Panc1 (cell line): ENCODE measurements at places on chromosomes 5 and 9. TPM values are rescaled to one million over a fixed set of nuclear protein-coding genes. Genes with fewer than 3 reads are reported as not detected.

DNA sequence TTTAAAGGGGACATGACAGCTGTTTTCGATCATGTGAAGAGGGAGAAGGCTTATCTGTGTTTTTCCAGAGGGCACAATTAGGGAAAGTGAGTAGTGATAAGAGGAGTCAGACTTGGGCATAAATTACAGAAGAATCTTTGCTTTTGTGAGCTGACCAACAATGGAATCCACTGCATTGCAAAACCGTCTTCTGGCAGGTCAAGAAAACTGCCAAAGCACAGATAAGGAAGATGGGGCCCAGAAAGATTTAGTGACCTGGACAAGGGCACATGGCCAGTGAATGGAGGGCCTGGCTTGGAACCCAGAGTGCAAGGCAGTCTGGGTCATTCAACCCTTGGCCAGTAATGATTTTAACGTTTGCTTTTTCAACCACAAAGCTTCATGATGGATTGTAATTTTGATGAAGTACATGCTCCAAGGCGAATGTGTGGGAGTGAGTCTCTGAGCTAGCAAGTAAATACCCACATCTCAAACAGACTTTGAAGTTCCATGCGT lies 153.2 kb upstream of the MAST4 start:
- H3K27me3 ChIP-seq = no peaks in the 10 kb centered on the region
- no peak overlapping the region for H3K4me3 ChIP-seq
- H3K36me3 ChIP-seq = no peaks in the 10 kb centered on the region
- H3K27ac ChIP-seq = no peak overlapping the region
- no peak for DNase-seq
- H3K4me1 ChIP-seq = no peaks in the 10 kb centered on the region

DNA sequence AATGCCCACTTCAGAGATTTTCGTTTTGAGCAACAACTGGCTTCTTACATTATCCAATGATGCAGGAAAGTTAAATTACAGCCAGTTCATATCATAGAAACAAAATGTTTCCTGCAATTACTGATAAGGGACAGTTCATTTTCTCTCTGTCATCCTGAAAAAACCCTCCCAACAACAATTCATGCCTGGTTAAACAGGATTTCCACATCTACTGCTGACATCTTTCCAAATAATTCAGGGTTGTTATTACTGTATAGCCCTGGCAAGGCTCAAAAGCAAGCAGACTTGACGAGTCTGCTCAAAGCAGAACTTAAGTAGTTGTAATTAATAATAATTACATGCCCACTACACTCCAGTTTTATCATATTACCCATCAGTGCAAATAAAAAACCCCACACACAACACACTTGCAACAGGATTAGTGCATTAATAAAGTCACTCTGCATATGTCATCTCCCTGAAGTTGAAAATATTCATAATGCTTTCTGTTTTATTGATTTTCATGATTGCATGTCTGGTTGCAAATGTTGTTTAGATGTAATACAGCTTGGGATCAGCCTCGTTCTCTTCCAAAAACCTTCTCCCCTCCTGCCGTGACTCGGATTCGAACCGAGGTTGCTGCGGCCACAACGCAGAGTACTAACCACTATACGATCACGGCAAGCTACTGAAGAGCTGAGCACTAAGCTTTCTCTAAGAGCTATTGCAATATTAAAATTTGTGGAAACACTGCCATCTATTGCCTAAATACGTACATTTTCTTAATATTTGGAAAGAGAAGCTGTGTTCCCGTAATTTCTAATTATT lies 119.6 kb upstream of the NFIB start:
- H3K36me3 ChIP-seq = no peaks in the 10 kb centered on the region
- H3K4me1 ChIP-seq = no peaks in the 10 kb centered on the region
- peak; percentile 15 for DNase-seq

DNA sequence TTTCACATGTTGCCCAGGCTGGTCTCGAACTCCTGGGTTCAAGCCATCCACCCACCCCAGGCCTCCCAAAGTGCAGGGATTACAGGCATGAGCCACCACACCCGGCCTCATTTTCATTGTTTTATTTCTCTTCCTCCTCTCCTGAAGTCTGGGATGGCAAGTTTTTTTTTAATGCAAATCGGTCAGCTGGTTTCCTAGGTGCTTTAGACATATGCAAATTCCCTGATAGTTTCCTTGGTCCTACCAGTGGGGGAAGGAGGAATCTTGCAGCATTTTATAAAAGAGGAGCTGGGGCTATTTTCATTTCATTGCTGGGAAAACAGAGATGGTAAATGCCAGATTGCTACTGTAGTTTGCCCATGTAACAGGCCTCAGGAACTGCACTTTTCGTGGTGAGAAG lies 179.4 kb downstream of the ACTL7B start:
- H3K4me1 ChIP-seq = no peaks in the 10 kb centered on the region
- no peak for DNase-seq
- no peak overlapping the region for H3K4me3 ChIP-seq

GRCh38 chr9:91138760-91139159 lies 223.0 kb downstream of the AUH start:
- DNase-seq = no peak
- no peaks in the 10 kb centered on the region for H3K27me3 ChIP-seq
- no peak overlapping the region for H3K4me3 ChIP-seq
- no peaks in the 10 kb centered on the region for H3K4me1 ChIP-seq
- no peak overlapping the region for H3K27ac ChIP-seq
- H3K36me3 ChIP-seq = no peaks in the 10 kb centered on the region

- no peaks in the 10 kb centered on the region; the same call in 1 of the 2 replicates for H3K4me1 ChIP-seq
- no peaks in the 10 kb centered on the region for H3K36me3 ChIP-seq
- DNase-seq = no peak
- H3K4me3 ChIP-seq = no peak overlapping the region
These were observed 1.7 kb downstream of the SNCB start for GRCh38 chr5:176628406-176629228.

The IL31RA gene
- 3.1 TPM for total RNA-seq

The INSL6 gene
- not detected for total RNA-seq

The PAIP2 gene
- total RNA-seq = 79.4 TPM
